Thymus (tissue), 14 donors: ENCODE measurements at places on chromosomes 11 and 22. TPM values are rescaled to one million over a fixed set of nuclear protein-coding genes. Genes with fewer than 3 reads are reported as not detected.

OR6T1 gene
- not detected for total RNA-seq

CFAP300 gene
- total RNA-seq, result 0.66 TPM

C11orf97 gene
- total RNA-seq, result not detected

- H3K4me1 ChIP-seq, result peaks cover 4% of the 10 kb centered on the region
- no peak overlapping the region for H3K27ac ChIP-seq
- peaks cover 9% of the 10 kb centered on the region for H3K27me3 ChIP-seq
- DNase-seq, result no peak
These were observed 415.2 kb downstream of the TENM4 start for GRCh38 chr11:79025622-79026021.

- no peaks in the 10 kb centered on the region for H3K36me3 ChIP-seq
- no peak overlapping the region for H3K4me3 ChIP-seq
- H3K4me1 ChIP-seq, result peaks cover 5% of the 10 kb centered on the region
- H3K27ac ChIP-seq, result no peak overlapping the region
- DNase-seq, result no peak
These were observed 50.6 kb downstream of the WNT11 start for GRCh38 chr11:76155500-76156227.

- no peak for DNase-seq
- no peaks in the 10 kb centered on the region for H3K27me3 ChIP-seq
- no peaks in the 10 kb centered on the region for H3K36me3 ChIP-seq
- no peaks in the 10 kb centered on the region for H3K4me1 ChIP-seq
These were observed 56.0 kb downstream of the COPB1 start for GRCh38 chr11:14443638-14444037.

- no peak overlapping the region for H3K4me3 ChIP-seq
- H3K27ac ChIP-seq, result no peak overlapping the region
- H3K27me3 ChIP-seq, result no peaks in the 10 kb centered on the region
- DNase-seq, result no peak
- peaks cover 20% of the 10 kb centered on the region for H3K36me3 ChIP-seq
- no peaks in the 10 kb centered on the region for H3K4me1 ChIP-seq
These were observed 8.2 kb downstream of the RRP7A start for GRCh38 chr22:42511401-42511891.

DNA sequence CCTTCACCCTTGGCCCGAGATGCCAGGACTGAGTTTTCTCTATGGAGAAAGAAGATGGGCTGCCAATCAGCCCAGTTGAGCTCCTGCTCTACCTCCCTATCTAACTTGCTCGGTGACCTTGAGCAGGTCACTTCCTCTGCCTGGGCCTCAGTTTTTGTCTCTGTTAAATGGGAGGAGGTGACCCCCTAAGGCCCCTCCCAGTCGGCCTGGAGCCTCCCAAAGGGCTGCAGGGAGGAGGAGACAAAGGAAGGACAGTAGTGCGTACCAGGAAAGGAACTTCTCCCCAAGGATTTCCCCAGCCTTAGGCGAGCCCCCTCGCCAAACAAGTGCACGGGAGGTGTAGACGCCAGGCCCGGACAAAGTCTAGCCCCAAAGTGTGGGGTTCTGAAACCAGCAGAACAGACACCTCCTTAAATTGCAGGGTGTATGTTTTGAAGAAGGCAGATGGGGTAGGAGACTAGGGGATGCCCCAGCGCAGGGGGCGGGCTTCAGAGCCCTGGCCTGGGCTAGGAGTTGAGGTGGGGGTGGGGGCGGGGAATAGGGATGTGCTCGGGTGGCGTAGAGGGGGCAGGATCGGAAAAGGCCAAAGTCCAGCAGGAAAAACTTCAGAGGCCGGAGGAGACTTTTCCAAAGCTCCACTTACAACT, 1.0 kb downstream of the CBX7 start:
- H3K4me1 ChIP-seq, result peaks cover 16% of the 10 kb centered on the region
- no peak for DNase-seq
- peaks cover 19% of the 10 kb centered on the region for H3K27me3 ChIP-seq

DNA sequence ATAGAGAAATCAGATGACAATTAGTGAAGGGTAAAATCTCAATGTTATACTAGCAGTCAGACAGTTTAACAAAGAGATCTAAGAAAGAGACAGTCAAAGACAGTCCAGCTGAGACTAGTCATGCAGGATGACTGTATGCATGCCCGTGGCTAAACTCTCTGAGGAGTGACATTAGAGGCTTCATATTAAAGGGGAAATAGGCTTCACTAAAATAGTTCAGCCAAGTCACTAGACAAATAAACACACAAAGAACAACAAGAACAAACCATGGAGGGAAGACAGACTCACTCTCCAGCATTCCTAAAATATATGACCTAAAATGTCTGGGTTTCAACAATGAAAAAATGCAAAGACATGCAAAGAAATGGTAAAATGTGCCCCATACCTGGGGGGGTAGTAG, 18.6 kb upstream of the APLNR start:
- H3K4me1 ChIP-seq, result no peaks in the 10 kb centered on the region
- H3K4me3 ChIP-seq, result no peak overlapping the region
- H3K36me3 ChIP-seq, result no peaks in the 10 kb centered on the region
- no peak overlapping the region for H3K27ac ChIP-seq
- DNase-seq, result no peak
- H3K27me3 ChIP-seq, result no peaks in the 10 kb centered on the region

DNA sequence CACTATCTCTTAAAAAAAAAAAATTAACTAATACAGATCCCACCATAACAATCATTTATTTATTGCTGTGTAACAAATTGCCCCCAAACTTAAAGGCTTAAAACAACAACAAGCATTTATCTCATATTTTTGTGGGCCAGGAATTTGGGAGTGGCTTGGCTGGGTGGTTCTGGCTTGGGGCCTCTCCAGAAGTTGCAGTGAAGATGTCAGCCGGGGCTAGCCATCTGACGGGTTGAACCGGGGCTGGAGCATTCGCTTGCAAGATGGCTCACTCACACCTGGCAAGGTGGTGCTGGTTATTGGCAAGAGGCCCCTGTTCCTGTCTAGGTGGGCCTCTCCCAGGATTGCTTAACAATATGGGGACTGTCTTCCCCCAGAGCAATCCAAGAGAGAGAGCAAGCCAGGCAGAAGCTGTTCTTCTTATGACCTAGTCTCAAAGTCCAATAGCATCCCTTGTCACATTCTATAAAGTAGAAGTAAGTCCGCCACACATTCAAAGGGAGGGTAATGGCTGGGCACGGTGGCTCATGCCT, 29.5 kb downstream of the ACO2 start:
- H3K4me3 ChIP-seq, result no peak overlapping the region
- no peaks in the 10 kb centered on the region for H3K27me3 ChIP-seq
- no peak for DNase-seq
- H3K36me3 ChIP-seq, result peaks cover 33% of the 10 kb centered on the region
- H3K4me1 ChIP-seq, result no peaks in the 10 kb centered on the region

DNA sequence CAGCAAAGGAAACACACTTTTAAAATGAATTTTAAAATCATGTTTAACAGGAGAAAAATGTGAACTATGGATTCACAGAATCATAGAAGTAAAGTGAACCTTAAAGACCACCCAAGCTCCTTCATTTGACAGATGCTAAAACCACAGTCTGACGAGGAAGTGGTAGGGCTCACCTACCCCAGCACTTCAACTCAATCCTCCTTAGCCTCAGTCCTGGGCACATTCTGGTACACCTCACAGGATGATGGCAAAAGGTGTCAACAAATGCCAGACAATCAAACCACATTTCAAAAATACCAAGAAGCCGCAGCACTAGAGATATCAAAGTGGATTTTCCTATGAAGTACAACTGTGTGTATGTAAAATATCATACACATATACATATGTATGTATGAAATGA, 43.1 kb downstream of the PITPNB start:
- H3K27me3 ChIP-seq, result no peaks in the 10 kb centered on the region
- DNase-seq, result peak; percentile 60
- H3K36me3 ChIP-seq, result peaks cover 24% of the 10 kb centered on the region
- H3K4me1 ChIP-seq, result peaks cover 3% of the 10 kb centered on the region
- H3K27ac ChIP-seq, result no peak overlapping the region

GRCh38 chr11:66142370-66143263, 72.5 kb downstream of the PACS1 start:
- peaks cover 5% of the 10 kb centered on the region for H3K4me1 ChIP-seq
- H3K27me3 ChIP-seq, result no peaks in the 10 kb centered on the region
- peak overlapping the region; percentile 13 for H3K27ac ChIP-seq
- no peak for DNase-seq
- H3K36me3 ChIP-seq, result no peaks in the 10 kb centered on the region

- DNase-seq, result no peak
- H3K4me3 ChIP-seq, result no peak overlapping the region
- no peak overlapping the region for H3K27ac ChIP-seq
- peaks cover 17% of the 10 kb centered on the region for H3K4me1 ChIP-seq
- peaks cover 41% of the 10 kb centered on the region for H3K36me3 ChIP-seq
These were observed 1.3 kb upstream of the SSH3 start for GRCh38 chr11:67301951-67302516.
